ENCODE measurements at places on chromosomes 5 and 9. TPM values are rescaled to one million over a fixed set of nuclear protein-coding genes. Genes with fewer than 3 reads are reported as not detected.

- no peak for DNase-seq
Measured at GRCh38 chr5:115369430-115370144, 73.1 kb upstream of the CCDC112 start.

CEL gene
- 4.7 TPM for polyA plus RNA-seq

- DNase-seq, result no peak
Measured at GRCh38 chr5:175738602-175739133, 80.8 kb downstream of the HRH2 start.

ZDHHC11 gene
- 14.7 TPM for polyA plus RNA-seq

DNA sequence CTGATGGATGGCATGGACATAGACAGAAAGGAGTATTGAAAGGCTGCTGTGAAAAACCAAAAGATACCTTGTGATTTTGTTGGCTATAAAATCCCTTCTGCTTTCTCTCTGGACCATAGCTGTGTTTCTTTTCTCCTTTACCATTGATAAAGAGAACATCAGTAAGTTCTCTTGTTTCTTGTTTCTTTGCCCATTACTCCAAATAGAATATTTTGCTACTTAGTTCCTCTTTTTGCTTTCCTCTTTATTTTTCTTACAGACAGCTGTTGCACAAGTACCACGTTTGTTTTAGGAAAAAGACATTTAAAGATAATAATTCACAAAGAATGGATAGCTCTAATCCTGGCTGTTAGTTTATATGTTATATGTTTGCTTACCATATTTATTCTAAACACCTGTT is 1129.2 kb downstream of the DTWD2 start:
- DNase-seq, result no peak

TAF11L10 gene
- not detected for polyA plus RNA-seq

PCDHGC5 gene
- polyA plus RNA-seq, result 0.81 TPM

- no peak for DNase-seq
Measured at GRCh38 chr5:168801567-168801966, 222.4 kb upstream of the PANK3 start.

DNA sequence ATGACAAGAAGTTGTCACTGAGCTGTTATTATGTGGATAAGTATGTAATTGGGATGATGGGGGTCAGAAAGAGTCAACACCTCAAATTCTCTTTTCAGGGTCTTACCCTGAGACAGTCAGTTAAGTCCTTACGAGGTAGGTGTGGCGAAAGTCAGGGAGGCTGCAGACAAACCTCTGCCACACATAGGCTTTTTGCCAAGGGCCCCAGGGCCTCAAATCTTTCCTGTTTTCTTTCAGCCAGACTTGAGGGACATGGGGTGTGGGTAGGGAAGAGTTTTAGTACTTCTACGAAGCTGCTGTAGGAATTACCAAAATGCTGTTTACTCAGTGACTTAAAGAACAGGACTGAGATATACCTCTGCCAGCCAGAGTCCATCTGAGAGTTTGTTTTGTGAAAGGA is 13.8 kb downstream of the OR2S2 start:
- DNase-seq, result no peak

GRCh38 chr5:127112347-127112864 is 39.1 kb upstream of the C5orf63 start:
- no peak for DNase-seq

DNA sequence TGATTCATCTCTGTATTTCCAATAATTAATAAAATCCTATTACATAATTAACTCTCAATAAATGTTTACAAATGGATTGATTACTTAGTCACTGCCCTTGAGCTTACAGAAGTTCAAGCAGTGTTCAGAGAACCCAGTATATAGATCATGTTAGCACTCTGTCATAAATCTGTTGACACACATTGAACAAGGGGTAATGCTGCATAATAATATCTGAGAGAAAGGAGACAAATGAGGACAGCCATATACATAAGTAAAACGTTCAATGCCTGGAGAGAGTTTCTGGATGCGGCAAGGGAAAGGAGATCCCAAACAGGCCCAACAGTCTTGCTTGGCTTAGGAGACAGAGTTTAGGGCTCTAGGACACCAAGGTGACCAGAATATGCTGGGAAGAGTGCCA is 270.2 kb downstream of the FBXL17 start:
- DNase-seq, result no peak
